Panc1 (cell line): ENCODE measurements at places on chromosomes 1 and 21. TPM values are rescaled to one million over a fixed set of nuclear protein-coding genes. Genes with fewer than 3 reads are reported as not detected.

DNA sequence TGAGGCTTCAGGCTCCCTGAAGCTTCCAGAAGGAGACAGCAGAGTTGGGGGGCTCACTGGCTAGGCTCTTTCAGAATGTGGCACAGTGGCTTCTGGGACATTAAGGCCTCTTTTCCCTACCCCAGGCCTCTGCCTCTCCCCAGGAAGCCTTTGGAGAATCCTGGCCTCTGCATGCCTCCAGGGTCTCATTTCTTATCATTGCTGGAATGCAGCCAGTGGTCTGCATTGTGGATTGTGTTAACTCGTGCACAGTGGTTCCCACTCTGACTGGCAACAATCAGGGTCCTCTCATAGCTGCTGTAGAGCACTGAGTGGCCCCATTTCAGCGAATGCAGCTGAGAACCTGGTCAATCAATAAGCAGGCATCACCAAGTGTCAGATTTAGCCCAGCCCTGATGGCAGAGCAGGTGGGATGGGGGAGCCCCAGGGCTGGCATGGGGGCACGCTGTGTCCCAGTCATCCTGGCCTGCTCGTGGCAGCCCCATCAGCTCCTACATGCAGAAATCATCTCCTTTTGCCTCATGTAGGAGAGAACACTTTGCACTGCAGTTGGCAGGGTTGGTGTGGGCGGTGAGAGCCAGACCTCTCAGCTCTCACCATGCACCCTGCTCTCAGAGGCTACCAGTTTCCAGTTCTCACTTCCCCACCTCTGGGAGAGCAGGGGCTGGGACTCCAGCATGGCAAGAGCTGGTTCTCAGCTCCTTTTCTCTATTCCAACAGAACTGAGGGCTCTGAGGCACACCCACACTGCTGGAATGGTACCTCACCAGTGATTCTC lies 13.4 kb downstream of the ADORA1 start:
- H3K27me3 ChIP-seq: no peaks in the 10 kb centered on the region
- H3K4me3 ChIP-seq: no peak overlapping the region
- no peak for DNase-seq
- H3K4me1 ChIP-seq: peaks cover 14% of the 10 kb centered on the region
- H3K27ac ChIP-seq: no peak overlapping the region
- no peaks in the 10 kb centered on the region for H3K36me3 ChIP-seq

GRCh38 chr1:67264899-67265298 lies 42.8 kb upstream of the IL12RB2 start:
- H3K4me3 ChIP-seq: no peak overlapping the region
- H3K27me3 ChIP-seq: no peaks in the 10 kb centered on the region
- H3K36me3 ChIP-seq: no peaks in the 10 kb centered on the region
- no peak overlapping the region for H3K27ac ChIP-seq
- H3K4me1 ChIP-seq: no peaks in the 10 kb centered on the region

- DNase-seq: no peak
- H3K27me3 ChIP-seq: no peaks in the 10 kb centered on the region
These were observed 7.9 kb downstream of the OSCP1 start for GRCh38 chr1:36442337-36442736.

DNA sequence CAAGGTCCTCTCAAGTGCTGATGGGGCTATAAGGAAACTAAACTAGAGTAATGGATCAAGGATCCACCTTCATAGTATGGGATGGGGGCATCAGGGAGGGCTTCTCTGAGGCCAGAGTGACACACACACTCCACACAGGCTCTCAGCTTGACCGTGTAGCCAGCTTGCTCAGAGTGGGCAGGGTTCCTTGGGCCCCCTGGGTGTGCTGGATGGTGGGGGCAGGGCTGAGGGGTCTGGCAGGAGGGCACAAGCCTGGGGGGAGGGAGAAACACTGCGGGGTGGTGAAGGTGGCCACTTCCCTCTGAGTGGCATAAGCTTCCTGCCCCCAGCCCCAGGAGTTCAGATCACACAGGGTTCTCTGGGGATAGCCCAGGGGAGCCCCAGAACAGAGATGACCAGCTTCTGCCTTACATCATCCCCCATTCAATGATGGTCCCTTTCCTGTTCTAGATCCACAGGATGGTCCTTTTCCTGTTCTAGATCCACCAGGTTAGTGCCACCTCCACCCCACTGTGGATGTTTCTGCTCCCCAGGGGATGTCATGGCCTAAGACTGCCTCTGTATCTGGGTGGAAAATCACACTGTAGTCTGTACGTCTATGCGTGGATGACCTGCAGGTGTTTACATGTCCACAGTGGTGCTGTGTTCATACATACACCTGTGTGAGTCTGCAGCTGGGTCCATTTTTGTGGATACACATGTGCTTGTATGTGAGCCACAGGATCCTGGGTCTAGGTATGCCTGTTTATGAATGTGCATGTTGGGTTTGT lies 525.0 kb downstream of the PTPRU start:
- no peaks in the 10 kb centered on the region for H3K4me1 ChIP-seq
- H3K4me3 ChIP-seq: no peak overlapping the region
- H3K27ac ChIP-seq: no peak overlapping the region

PDC gene
- total RNA-seq: not detected

GRCh38 chr1:185260611-185261010 lies 56.4 kb downstream of the IVNS1ABP start:
- H3K36me3 ChIP-seq: no peaks in the 10 kb centered on the region
- H3K4me1 ChIP-seq: no peaks in the 10 kb centered on the region; the same call in none of the 2 replicates
- H3K4me3 ChIP-seq: no peak overlapping the region

DNA sequence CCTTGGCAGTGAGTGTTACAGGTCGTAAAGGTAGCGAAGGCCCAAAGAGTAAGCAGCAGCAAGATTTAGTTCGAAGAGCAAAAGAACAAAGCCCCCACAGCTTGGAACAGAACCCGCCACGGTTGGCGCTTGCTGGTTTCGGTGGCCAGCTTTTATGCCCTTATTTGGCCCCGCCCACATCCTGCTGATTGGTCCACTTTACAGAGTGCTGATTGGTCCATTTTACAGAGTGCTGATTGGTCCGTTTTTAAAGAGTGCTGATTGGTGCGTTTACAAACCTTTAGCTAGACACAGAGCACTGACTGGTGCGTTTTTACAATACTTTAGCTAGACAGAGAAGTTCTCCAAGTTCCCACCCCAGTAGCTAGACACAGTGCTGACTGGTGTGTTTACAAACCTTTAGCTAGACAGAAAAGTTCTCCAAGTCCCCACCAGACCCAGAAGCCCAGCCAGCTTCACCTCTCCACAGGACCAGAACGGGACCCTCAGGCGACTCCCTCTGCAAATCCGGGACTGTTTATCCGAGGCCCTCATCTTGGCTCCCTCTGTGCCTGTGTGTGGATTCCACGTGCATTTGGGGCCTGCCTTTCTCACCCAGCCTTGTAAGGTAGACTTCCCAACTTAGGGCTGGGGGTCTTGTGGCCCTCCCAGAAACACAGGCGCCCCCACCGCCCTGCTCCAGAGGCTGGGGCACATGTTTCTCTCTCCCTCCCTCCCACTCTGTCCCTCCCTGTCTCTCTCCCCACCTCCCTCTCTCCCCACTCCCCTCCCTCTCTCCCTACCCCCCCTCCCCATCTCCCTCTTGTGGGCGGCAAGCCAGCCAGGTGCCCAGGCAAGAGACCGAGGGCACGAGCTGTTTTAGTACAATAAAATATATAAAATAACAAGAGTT lies 12.6 kb downstream of the FTCD start:
- H3K4me3 ChIP-seq: no peak overlapping the region
- H3K36me3 ChIP-seq: no peaks in the 10 kb centered on the region
- no peaks in the 10 kb centered on the region for H3K4me1 ChIP-seq
- no peak for DNase-seq

SMIM1 gene
- 35.5 TPM for total RNA-seq

SEC16B gene
- 0.39 TPM for total RNA-seq

GRCh38 chr1:24902471-24902891 lies 27.6 kb downstream of the RUNX3 start:
- H3K4me1 ChIP-seq: no peaks in the 10 kb centered on the region
- no peak overlapping the region for H3K4me3 ChIP-seq
- no peak for DNase-seq
- H3K27ac ChIP-seq: no peak overlapping the region
- no peaks in the 10 kb centered on the region for H3K36me3 ChIP-seq

- no peak for DNase-seq
- H3K4me3 ChIP-seq: no peak overlapping the region
- H3K27me3 ChIP-seq: no peaks in the 10 kb centered on the region
- H3K36me3 ChIP-seq: no peaks in the 10 kb centered on the region
These were observed 19.6 kb downstream of the SCMH1 start for GRCh38 chr1:41222496-41222895.

TCEA3 gene
- total RNA-seq: 8.3 TPM

WNT3A gene
- total RNA-seq: not detected

- H3K36me3 ChIP-seq: peaks cover 3% of the 10 kb centered on the region; the same call in 1 of the 2 replicates
- no peaks in the 10 kb centered on the region for H3K27me3 ChIP-seq
- H3K4me1 ChIP-seq: peaks cover 9% of the 10 kb centered on the region
- H3K27ac ChIP-seq: peak overlapping the region; percentile 48; the same call in 1 of the 2 replicates
- no peak for DNase-seq
These were observed 1.2 kb downstream of the LENEP start for GRCh38 chr1:154994591-154994990.

- H3K4me1 ChIP-seq: no peaks in the 10 kb centered on the region
- no peak for DNase-seq
- no peak overlapping the region for H3K4me3 ChIP-seq
- H3K27me3 ChIP-seq: no peaks in the 10 kb centered on the region
- no peaks in the 10 kb centered on the region for H3K36me3 ChIP-seq
- H3K27ac ChIP-seq: no peak overlapping the region
These were observed 90.8 kb upstream of the SLC2A1 start for GRCh38 chr1:43049481-43049880.

BCAN gene
- 0.57 TPM for total RNA-seq

- H3K4me3 ChIP-seq: no peak overlapping the region
- H3K36me3 ChIP-seq: no peaks in the 10 kb centered on the region
- no peaks in the 10 kb centered on the region for H3K27me3 ChIP-seq
- no peak for DNase-seq
- no peak overlapping the region for H3K27ac ChIP-seq
- no peaks in the 10 kb centered on the region for H3K4me1 ChIP-seq
These were observed 1103.3 kb upstream of the B3GALT2 start for GRCh38 chr1:194289569-194290266.

CELSR2 gene
- total RNA-seq: 4.1 TPM

- no peak for DNase-seq
- no peaks in the 10 kb centered on the region for H3K4me1 ChIP-seq
- no peak overlapping the region for H3K4me3 ChIP-seq
- no peaks in the 10 kb centered on the region for H3K27me3 ChIP-seq
These were observed 660 bp downstream of the CD1C start for GRCh38 chr1:158290321-158290844.

DNA sequence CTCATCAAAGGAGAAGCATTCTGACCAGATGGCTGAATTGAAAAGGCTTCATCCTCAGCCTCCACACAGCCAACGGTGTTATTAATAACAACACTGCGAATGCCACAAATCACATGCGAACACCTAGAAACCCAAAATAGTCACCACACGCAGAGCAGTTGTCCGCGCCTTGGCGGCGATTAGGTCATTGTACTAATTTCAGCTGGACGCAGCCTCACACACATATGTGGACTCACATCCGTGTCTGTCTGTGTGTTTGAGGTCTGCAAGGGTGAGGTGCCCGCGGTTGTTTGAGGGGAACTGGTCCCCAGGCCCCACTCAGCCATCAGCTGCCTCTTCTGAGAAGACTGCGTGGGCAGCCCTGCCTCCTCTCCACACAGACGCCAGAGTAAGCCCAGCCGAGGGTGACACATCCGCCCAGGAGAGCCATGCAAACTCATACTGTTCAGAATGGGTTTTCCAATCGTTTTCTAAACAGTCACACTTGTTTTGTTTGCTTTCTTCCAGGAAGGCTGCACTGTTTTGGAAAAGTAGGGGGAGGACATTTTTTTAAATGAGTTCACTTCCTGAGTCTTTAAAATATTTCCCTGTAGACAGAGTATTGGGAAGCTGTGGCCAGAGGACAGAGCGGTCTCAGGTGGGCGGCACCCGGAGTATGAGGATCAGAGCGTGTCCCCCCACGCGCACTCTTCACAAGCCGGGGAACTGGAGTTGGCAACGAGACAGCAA lies 53.4 kb downstream of the TOMM20 start:
- no peak for DNase-seq
- H3K4me3 ChIP-seq: no peak overlapping the region
- no peaks in the 10 kb centered on the region for H3K36me3 ChIP-seq
- peak overlapping the region; percentile 100 for H3K27ac ChIP-seq

DNA sequence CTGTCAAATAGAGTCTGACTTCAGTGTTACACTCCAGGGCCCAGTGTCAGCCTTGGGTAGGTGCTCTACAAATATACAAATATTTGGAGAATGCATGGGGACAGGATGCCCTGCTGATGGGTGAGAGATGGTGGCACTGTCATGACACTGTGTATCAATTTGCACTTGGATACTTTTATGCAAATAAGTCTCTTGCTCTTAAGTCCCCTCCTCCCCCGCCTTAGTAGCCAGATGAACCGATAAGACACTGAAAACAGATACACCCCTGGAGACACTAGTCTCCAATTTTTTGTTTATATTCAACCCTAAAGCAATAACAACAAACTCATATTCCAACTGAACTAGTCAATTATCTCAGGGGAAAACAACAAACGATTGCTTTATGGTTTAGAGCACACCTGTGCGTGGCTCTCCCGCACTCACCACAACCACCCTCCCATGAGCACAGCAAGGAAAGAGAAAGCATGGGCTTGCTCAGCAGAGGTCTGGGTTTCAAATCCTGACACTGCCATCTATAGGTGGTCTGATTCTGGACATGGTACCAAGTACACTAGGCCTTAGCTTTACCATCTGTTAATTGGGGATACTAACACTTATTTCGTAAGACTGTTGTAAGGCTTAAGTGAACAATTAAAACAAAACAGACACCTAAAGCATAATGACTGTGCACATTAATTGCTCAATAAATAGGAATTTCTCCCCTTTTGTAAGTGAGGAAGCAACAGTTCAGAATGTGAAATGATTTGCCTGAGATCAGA lies 50.3 kb downstream of the HIVEP3 start:
- no peak for DNase-seq
- H3K27me3 ChIP-seq: no peaks in the 10 kb centered on the region
- H3K4me3 ChIP-seq: no peak overlapping the region
- no peaks in the 10 kb centered on the region for H3K36me3 ChIP-seq
- H3K27ac ChIP-seq: peak overlapping the region; percentile 44

DNA sequence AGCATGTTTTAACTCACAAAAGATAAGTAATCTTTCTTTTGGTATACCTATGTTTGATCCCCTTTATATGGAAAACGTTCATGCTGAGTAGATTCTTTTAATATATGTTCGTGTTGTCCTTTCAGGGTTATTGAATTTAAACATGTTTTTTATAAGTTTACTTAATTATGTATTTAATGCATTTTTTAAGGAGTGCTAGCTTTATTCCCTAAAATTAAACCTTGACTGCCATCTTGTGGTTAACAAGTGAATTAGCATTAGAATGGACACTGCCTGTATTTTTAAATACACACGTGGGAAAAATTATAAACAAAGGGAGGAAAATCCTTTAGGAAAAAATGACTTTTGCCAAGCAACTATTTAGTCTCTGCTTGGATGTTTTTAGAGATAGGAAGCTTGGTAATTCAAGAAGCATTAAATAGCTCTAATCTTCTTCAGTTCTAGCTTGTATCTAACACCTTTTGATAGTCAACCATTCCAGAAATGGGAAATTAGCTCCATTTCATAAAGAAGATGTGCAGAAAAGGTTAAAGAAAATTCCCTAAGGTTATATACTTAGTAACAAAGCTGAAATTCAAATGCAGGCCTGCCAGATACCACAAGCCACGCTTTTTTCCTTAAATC lies 43.0 kb downstream of the UBE2U start:
- H3K36me3 ChIP-seq: no peaks in the 10 kb centered on the region
- H3K27ac ChIP-seq: no peak overlapping the region; the same call in 1 of the 2 replicates
- H3K4me1 ChIP-seq: peaks cover 22% of the 10 kb centered on the region
- no peaks in the 10 kb centered on the region for H3K27me3 ChIP-seq
- no peak overlapping the region for H3K4me3 ChIP-seq
